ENCODE measurements at places on chromosomes 6 and 20.

GRCh38 chr20:62875419-62876361 is 14.1 kb upstream of the TCFL5 start:
- DNase-seq = no peak

DNA sequence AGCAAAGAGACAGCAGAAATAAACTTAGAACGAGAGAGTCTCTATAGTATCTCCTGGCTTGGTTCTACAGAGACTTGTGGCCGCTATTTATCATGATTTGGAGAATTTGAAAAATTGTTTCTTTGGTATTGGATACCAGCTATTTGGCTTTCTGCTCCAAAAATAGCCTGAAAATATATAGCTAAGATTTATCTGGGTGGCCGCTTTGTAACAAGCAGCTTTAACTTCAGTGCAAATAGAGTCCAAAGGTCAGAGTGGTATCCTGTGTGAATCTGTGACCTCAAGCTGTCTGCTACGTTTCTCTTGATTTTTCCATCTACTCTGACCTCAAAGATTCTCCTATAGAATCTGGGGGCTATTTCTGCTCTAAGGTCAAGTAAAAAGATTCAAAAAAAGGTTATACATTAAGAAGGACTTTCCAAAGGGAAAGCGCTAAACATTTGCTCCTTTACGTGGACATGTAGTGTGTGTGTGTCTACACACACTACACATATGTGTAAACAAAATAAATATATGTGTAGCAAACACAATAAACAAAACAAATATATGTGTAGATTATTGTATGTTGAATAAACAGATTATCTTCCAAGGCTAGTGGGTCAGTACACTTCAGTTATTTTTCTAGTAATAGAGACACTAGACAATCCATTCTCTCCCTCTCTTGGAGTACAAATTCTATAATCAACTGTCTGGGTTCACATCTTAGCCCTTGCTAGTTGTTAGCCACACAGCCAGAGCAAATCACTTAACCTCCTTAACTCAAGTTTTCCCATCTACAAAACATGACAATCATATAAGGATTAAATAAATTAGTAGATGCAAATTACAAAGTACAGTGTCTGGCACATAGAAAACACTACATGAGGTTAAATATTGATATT is 40.8 kb downstream of the CHD6 start:
- DNase-seq = no peak

DNA sequence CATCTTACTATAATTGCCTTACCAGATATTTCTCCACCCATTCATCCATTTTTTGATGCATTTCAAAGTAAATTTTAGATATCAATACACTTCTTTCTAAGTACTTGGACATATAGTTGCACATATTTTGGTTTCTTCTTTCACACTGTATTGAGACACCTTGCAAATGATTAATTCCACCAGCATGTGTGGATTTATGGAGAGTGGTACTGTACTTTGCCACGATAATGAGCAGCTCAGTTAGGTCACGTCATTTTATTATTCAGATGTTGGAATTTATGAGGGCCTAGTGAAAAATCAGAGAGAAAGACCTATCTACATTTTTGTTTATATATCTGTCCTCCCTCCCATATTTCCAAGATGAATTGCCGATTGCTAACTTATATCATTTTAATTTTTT is 5.3 kb downstream of the NFYA start:
- DNase-seq = no peak

DNA sequence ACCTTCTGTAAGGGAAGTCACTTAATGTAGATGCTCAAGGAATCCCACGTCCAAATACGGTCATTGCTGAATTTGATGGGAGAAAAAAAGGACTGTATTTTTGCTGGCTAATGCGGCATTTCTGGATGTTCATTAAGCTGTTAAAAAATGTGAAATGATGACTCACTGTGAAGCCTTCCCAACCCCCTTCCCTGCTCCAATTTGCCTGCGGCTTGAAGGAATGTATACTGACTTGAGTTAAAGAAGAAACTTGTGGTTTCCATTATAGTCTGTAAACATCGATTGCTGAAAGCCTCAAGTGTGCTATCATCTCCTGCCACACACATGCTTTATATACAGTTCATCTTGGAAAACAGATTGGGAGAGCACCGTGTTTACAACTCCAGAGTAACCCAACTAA is 249.1 kb upstream of the JAG1 start:
- DNase-seq = no peak

DNA sequence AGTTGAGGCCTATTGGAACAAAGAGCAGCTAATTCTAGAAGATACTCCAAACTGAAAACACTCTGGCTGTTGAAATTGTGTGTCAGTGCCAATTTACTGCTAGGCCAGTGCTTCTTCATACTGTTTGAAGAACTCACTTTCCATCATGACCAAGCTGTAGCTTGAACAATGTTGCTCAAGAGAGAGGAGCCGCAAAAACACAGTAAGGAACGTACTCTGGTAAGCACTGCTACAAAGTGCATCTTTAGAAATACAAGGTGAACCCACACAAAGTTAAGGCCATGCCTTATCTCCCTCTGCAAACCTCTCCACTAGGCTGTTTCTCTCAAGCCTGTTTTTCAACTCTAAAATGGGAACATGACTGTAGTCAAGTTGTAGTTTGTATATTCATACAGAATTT is 74.5 kb upstream of the TULP1 start:
- DNase-seq = no peak

DNA sequence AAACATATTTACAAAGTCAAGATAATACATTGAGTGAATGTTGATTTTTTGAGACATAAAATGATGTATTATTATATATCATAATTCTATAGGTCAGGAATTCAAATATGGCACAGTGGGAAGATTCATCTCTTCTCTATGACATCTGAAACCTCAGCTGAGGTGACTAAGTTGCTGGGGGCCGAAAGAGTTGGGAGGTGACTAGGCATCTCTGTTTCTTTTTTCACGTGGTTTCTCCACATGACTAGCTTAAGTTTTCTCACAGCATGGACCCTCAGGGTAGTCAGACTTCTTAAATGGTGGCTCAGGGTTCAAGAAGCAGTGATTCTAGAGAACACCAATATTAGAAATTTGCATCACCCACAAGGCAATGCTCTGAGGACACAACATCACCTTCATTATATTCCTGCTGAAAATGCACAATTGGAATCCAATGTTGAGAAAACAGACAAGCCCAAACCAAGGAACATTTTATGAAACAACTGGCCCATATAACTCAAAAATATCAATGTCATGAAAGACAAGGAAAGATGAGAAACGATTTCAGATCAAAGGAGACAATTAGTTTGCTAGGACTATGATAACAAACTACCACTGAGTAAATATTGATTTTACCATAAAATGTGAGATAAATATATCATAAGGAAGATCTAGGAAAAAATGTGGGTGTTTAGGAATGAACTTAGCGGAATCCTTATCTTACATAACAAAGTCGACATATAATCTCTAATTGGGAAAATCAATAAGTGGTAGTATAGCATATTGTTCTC is 273.3 kb upstream of the IRAK1BP1 start:
- DNase-seq = no peak

DNA sequence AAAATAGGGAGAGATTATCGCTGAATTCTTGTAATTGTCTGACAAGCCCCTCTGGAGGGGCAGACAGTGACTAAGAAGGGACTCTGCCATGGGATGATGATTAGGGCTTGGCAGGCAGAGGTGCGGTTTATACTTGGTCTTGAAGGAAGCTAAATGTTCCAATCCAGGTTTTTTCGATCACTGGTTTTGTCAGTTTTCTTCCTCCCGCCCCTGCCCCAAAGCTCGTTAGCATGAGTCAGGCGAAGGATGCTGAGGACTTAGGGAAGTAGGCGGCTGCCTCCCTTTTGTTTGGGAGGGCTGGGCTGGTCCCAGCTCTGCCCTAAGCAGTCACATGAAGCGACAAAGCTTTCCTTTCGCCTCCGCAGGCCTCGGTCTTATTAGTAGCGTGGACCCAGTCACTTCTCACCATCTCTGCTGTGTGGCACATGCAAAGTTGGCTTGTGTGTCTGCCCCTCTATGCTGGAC is 314.2 kb downstream of the CDC5L start:
- DNase-seq = no peak
